MM.1S (cell line): ENCODE measurements at places on chromosomes 2 and 18.
A peak's percentile ranks its signal among the peaks of the same experiment; 100 is the strongest.

GRCh38 chr2:58698620-58699019 is 457.5 kb upstream of the FANCL start:
- DNase-seq = no peak

DNA sequence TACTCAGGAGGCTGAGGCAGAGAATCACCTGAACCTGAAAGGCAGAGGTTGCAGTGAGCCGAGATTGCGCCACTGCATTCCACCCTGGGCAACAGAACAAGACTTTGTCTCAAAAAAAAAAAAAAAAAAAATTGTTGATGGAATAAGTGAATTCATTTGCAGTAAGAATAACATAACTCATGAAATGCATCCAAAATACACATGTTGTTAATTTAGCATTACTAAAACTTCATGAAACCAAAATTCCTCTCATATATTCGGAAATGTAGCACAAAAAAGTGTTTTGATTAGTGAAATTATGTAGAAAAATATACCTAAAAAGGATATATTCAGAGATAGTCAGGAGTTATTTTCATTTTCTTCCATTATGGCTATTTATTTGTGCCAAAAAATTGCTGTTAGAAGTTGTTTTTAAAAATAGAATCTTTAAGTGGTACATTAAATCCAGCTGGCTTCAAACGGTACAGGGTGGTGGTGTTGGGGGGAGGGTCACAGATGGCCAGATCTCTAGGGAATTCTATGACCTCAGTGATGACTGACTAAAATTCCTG is 78.2 kb upstream of the UGP2 start:
- DNase-seq = no peak

- peak; percentile 84 for DNase-seq
Measured at GRCh38 chr2:149330127-149331022, at the start of gene LYPD6. TSS of gene LYPD6 (plus strand) at chr2:149330587. CDS start at chr2:149437709, 107,122 bp downstream.

DNA sequence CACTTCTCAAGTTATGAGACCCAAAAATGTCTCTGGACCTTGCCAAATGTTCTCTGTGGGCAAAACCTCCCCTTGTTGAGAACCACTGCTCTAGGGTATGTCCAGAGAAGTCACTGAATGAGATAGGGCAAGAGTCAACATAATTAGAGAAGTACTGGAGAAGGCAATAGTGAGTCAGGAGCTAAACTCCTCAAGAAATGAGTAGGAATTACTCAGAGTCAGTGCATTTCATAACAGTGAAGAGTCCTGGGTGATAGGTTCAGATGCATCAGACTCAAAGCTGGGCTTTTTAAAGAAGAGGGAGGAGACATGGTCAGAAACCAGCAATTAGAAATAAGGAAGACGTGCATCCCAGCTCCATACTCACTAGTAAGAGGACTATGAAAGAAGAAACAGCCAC is 38.6 kb upstream of the IHH start:
- no peak for DNase-seq

DNA sequence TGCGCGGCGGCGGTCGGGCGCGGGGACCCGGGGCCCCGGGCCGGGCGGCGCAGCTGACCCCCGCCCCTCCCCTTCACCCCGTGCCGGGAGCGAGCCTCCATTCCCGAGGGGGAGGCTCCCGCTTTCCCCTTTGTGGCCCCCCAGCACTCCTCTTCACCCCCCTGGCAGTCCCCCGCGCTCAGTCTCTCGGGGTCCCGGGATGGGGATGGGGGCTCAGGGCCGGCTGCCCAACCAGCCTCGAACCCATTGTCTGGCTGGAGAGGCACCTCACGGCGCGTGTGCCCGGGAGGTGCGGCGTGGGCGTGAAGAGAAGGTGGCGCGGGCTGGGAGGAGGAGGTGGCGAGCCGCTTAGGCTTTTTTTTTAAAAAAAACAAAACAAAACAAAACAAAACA is 748 bp downstream of the FMNL2 start:
- no peak for DNase-seq

DNA sequence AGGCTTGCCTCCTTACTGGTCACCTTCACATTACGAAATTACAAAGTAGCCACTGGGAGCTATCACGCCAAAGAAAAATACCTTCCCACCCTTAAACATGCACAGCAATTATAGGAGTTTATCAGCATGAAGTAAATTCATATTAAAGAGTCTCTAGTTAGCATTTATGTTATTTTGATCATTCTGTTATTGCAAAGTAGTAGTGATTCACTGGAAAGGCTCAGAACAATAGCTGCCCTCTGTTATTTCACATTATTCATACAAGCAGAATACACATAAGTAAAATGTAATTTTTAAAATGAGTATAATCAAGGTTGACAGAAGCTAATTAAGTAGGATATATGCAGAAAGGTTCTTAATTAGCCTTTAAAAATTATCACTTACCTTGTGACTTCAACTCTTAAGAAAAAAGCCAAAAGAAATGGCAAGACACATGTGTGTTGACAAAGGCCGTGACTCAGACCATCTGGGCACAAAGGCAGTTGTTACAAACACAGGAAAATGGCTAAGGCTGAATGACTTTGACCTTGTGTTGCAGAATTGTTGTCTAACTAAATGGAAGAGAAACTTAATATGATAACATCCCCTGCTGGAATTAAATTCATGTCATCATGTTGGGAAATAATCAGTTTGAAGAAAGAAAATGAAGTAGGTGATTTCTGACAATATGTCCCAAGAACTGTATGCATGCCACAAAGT is 108.3 kb downstream of the ARL6IP6 start:
- no peak for DNase-seq

DNA sequence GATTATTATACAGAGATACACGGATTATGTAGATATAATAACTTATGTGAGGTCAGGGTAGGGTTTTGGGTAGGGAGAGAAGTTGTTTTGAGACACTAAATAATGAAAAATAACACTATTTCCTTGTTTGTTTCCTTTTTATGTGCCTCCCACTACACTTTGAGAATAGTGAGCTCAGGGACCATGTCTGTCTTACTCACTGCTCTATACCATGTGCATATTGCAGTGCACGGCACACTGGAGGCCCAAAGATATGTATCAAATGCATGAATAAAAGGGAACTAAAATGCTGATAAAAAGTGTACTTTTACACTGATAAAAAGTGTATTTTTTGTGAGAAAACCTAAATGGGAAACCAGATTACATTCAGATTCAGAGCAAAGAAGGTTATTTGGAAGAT is 151.4 kb upstream of the NABP1 start:
- DNase-seq = no peak

GRCh38 chr2:160156100-160156499 is 44.0 kb downstream of the ITGB6 start:
- DNase-seq = no peak

GRCh38 chr2:167212014-167212648 is 323.9 kb downstream of the XIRP2 start:
- DNase-seq = peak; percentile 51

GRCh38 chr2:96202152-96202854 is 6.3 kb downstream of the STARD7 start:
- DNase-seq = no peak

- DNase-seq = no peak
Measured at GRCh38 chr18:36582988-36583745, 245.6 kb downstream of the TPGS2 start.

GRCh38 chr2:28340312-28341202 is 52.1 kb upstream of the FOSL2 start:
- no peak for DNase-seq

DNA sequence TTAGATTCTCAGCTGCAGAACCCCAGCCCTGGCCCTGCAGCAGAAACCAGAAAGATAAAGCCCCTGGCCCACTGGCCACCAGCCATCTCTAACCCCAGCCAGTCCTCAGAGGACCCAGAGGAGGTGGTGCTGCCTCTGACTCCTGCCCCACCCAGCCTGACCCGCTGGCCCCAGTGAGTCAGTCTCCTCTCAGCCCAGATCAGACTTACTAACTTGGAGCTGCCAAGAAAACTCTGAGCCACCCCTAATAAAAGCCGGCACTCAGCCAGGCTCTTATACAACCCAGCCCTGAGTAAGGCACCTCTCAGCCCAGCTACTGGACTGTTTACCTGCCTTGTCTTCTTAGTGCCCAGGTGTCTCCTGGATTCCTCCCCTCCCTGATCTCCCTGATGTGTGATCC is 2.0 kb downstream of the SLC14A2 start:
- DNase-seq = no peak

- DNase-seq = no peak
Measured at GRCh38 chr18:7459851-7460770, 107.0 kb upstream of the PTPRM start.

DNA sequence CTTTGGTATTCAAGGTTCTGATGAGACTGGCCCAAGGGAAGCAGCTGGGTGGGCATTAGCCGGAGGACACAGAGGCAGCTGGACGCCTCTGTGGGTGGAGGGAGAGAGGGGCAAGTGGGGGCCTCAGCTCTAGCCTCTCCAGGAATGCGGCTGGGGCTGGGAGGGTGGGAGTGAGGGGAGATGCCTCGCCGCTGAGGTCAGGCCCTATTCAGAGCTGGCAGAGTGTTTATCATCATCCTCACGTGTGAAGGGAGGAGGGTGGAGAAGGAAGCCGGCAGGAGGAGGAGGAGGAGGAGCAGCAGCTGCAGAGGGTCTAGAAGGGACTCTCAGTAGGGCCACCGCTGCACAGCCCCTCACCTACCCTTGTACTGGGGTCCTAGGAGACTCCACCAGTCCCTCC is 43.1 kb downstream of the TNS1 start:
- DNase-seq = no peak

DNA sequence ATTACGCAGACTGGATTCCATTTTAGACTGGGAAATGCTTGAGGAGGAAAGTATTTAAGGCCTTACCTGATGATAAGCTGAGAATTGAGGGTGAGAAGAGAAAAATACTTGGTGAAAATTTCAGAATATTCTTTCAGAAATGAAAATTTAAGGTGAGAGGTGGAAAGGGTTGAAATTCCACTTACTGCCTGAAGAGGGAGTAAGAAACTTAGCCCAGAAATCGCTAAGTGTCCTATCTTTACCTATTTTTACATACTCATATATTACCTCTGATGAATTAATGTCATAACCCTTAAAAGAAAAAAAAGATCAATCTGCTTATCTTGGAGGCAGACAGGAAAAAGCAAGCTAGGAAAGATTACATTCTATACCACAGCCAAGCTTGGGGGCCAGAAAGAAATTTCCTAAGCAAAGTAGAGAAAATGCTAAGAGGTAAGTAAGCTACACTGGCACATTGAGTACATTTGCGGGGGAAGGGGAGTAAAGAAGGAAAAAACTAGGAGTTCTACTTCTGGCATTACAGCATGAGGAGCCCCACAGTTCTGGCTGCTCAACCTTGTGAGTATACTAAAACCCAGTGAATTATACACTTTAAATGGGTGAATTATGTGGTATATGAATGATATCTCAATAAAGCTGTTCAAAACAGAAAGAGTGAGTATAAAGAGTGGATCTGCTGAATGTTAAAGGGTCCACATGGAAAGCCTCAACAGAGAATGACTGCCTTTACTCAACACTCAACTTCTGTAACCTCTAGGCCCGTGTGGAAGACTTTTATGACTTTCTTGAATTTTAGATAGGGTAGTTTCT is 33.8 kb downstream of the SMC6 start:
- DNase-seq = peak; percentile 15

DNA sequence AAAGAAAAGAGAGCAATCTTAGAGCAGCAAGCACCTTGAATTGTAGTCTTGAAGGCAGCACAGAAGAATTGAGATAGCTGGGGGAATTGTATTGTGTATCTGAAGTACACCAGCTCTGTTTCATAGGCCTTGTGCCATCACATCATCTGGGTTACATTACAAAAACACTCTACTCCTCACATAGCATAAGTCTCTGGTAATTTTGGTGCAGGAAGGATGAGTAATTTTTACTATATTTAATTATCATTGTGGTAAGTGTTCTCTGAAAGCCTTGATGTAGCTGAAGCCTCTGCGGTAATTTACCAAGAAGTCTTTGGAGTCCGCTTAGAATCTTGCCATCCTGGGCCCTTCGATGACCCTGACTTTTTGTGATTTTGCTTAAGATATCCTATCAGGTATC is 291.1 kb downstream of the ARHGAP15 start:
- DNase-seq = no peak

DNA sequence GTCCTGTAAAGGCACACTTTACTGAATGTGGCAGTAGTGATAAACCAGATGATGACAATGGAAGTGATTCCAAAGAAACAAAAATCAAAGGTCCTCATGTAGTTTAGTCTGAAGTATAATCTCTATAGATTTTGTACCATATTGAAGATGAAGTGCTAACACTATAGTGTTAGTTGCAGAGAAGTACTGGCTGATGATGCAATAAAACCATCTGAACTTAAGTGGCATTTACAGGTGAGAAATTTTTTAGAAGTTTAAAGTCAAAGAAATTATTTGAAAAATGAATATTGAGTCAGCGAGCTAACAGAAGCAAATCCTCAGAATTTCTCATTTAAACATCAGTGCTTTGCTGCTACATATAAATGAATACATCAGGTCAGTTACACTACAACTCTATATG is 43.1 kb upstream of the RMDN2 start:
- no peak for DNase-seq

DNA sequence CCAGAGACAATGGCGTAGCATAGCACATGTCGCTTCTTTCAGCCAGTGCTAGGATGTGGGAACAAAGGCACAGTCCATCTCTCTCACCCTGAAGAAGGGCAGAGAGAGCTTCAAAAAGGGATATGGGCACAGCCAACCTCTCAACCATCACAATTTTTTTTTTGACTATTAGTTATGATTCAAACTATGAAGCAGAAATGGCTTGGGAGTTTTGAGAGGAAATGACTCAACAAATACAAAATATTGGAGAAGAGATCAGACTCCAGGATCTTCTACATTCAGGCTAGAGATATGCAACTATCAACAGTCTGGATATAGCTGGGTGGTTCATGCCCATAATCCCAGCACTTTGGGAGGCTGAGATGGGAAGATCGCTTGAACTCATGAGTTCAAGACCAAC is 109.1 kb downstream of the MCFD2 start:
- DNase-seq = no peak

- DNase-seq = no peak
Measured at GRCh38 chr2:159111346-159111927, 143.0 kb downstream of the TANC1 start.

- no peak for DNase-seq
Measured at GRCh38 chr2:109304242-109304641, 175.2 kb downstream of the SH3RF3 start.

GRCh38 chr2:39608686-39609441 is 56.9 kb upstream of the TMEM178A start:
- no peak for DNase-seq

GRCh38 chr2:10524851-10525572 is 76.9 kb upstream of the ODC1 start:
- no peak for DNase-seq

DNA sequence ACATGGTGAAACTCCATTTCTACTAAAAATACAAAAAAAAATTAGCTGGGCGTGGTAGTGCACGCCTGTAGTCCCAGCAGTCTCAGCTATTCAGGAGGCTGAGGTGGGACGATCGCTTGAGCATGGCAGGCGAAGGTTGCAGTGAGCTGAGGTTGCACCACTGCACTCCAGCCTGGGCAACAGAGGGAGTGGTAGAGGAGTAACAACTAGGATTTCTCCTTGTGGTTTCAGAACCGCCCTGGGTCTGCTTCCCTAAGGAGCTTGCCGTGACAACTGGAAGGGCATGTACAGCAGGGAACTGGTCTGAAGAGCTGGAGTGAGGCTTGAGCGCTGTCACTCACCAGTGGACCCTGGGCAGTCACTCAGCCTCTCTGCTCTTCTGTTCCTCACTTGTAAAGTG is 29.1 kb downstream of the REEP1 start:
- no peak for DNase-seq

- peak; percentile 68 for DNase-seq
Measured at GRCh38 chr2:227415538-227416424, 28.0 kb upstream of the SCYGR1 start.

GRCh38 chr2:161077367-161078210 is 82.6 kb upstream of the TANK start:
- DNase-seq = no peak
